ENCODE measurements at places on chromosomes 3 and 15. TPM values are rescaled to one million over a fixed set of nuclear protein-coding genes. Genes with fewer than 3 reads are reported as not detected.

DNA sequence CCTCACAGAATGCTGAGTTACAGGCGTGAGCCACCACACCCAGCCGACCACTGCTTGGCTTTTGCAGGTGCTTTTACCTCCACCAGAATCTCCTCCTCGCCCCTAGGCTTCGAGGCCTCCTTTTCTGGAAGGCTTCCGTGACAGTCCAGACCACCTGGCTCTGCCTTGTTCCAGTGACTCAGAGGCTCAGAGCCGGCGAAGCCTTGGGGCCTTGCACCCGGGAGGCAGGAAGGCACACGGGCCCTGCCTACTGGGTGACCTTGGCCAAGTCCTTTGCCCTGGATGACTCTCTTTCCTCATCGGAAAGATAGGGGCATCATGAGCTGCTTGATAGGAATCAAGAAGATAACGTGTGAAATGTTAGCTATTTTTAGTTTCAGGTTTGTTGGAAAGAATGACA, 31.3 kb upstream of the FURIN start:
- DNase-seq, result no peak

Gene ATP13A5
- polyA plus RNA-seq, result 0.63 TPM

GRCh38 chr15:75203017-75203907, 1.6 kb downstream of the C15orf39 start:
- DNase-seq, result no peak

Gene LRRC34
- polyA plus RNA-seq, result 3.5 TPM

GRCh38 chr3:137039570-137039969, 81.8 kb downstream of the IL20RB start:
- no peak for DNase-seq
